Fibroblast of skin of abdomen (primary cell): ENCODE measurements at places on chromosomes 11 and 22.

DNA sequence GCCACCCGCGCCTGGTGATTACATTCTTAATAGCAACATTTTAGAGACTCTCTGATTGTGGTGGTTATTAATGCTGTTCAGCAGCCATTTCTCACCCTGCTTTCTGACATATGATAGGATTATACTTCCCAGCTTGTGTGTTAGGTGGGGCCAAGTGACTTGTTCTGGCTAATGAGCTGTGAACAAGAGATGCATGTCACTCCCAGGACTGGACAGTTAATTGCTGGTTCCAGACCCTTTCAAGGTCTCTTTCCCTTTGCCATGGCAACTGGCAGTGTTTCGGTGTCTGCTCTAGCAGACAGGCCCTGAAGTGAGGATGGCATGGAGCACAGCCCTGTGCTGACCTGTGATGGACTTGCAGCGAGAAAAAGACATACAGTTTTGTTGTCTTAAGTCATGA, 8.9 kb upstream of the PTPRJ start:
- no peak for DNase-seq

DNA sequence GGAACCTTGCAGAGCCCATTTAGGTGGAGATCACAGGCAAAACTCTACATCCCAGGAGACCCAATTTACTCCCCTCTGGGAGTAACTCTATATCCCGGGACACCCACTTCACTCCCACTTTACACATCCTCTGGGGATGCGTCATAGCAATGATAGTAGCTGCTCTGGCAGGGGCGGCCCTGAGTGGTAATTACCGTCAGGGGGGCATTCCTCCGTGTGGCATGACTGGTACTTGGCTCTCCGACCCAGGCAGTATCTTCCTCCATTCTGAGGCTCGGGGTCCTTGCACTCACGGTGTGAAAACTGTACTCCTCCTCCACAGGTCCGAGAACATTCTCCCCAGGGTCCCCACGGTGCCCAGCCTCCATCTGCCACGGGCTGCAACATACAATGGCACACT, 17.2 kb downstream of the ADAMTS8 start:
- DNase-seq: no peak

- DNase-seq: no peak
Measured at GRCh38 chr11:7500251-7500650, 13.5 kb upstream of the PPFIBP2 start.

GRCh38 chr11:11806586-11806985, 35.2 kb upstream of the USP47 start:
- DNase-seq: no peak

DNA sequence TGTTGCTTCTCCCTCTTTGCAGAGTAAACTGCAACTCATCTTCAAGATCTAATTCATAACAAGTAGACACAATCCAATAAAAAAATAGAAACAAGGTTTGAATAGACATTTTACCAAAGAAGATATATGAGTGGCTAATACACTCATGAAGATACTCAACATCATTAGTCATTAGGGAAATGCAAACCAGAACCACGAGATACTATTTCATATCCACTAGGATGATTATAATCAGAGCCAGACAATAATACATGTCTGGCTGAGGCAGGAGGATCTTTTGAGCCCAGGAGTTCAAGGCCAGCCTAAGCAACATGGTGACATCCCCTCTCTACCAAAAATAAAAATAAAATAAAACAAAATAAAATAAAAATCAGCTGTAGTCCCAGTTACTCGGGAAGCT, 85.0 kb downstream of the ATG16L2 start:
- peak; percentile 9 for DNase-seq

DNA sequence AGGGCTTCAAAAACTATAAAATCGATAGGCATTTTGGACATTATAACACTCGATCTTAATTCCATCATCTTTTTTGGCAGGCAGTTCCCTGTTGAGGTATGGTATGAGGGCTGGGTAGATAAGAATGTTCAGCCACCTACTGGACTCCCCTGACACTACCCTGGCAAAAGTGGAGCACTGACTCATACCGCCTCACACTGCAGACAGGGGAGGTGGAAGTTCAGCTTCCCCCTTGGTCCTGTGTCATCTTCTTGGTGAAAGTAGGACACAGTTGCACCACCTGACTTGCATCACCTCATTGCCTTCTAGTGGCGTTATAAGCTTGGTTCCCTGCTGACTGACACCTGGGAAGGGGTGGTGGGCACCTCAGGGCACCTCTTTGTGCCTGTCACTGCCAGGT, 30.4 kb downstream of the PAAF1 start:
- peak; percentile 31 for DNase-seq

DNA sequence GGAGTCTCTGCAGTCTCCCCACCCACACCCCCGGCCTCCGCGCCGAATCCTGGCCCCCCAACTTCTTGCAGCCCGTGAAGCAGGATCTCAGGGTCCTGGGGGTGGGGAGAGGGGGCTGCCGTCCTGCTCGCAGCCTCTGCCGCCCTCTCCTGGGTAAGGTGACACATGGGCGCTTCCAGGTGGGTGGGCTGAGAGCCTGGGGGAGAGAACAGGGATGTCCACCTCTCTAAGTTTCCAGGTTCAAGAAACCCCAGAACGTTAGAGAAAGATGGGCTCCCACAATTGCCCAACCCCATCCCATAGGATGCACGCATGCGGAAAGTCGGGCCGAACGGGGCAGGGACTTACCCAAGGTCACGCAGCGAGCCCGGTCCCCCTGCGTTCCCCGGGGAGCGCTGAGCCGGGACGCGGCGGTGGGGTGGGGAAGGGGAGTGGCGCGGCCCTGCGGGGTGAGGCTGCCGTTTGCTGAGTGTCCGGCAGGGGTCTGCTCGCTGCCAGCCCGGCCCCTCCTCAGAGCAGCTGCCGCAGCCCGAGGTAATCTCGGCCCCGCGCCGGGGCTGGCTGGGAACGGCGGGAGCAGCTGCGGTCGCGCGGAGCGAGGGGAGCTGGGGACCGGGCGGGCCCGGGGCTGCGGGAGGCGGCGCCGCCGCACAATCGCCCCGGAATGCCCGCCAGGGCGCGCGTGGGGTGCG, 705 bp upstream of the CAPN1 start:
- peak; percentile 61 for DNase-seq

DNA sequence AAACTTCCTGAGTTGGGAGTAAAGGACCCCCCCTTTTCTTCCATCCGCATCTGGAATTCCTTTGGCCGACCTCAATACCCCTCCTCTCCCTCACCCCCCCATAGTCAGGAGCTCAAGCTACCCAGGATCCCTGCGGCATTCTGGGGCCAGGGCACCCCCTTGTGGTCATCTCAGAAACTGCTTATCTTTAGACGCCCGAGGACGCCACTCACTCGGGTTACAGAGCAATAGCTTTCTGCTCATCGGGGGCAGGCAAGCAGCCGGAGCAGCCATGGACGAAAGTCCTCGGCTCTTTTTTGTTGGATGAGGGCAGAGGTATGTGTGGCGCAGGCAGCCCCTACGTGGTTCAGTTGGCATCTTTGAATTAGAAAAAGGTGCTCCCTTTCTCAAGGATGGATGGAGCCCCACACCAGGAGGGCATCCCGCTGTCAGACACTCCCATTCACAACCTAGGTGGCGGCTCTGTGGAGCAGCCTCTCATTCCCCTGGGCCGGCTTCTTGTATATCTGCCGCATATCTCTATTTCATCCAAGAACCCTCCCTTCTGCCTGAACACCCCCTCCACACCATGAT, 2.3 kb downstream of the C1QTNF5 start:
- peak; percentile 87 for DNase-seq
